Globus pallidus (tissue), 1 donor: ENCODE measurements at places on chromosomes 13 and 19.
A peak's percentile ranks its signal among the peaks of the same experiment; 100 is the strongest.

- DNase-seq: peak; percentile 58
Measured at GRCh38 chr13:35888457-35888883, 242.7 kb downstream of the DCLK1 start.

DNA sequence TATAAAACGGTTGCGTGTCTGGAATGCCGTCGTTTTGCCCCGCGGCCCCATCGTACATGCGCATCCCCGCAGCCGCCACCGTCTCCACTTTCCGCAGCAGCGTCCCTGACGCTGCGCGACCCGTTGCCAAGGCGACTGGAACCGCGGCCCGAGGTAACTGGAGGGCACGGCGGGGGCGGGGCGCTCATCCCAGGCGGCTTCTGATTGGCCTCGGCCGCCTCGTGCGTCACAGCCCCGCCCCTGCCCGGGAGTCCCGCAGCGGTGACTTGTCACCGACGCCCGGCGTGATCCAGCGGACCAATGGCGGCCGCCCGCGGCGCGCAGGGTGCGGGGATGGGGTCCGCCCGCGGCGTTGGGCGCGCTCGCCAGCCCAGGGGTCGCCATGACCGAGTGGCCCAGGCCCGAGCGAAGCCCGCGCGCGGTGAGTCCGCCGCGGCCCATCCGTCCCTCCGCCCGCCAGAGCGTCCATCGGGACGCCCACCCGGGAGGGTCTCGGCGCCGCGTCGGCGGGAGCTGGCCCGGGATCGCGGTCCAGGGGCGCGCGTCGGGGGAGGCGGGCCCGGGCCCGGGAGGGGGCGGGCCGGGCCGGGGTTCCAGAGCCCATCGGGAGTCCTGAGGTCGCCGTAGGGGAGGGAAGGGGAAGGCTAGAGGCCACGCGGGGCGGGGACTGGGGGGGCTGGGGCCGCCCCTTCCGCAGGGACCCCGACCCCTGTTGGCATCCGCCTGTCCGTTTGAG, at the start of gene ZSCAN1:
TSS of gene ZSCAN1 (plus strand) at position 285 of the 736 bp plus-strand sequence. CDS start 3,812 bp downstream, outside the sequence.
- peak; percentile 94 for DNase-seq

DNA sequence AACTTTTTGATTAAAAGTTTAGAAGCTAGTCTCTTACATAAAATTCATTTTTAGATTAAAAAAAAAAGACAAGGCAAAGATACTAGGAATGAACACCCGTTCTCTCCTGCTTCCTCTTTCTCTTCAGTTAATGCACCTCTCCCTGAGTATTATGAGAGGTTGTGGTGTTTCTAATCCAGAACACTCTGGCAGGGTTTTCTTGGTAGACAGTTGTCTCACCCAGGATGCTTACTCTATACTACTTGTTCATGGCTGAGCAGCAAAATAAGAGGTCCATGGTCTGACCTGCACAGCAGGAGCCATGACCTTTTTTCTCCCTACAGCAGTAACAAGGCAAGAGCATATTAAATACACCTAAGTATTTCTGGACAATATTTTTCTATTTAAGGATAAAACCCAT, 62.0 kb downstream of the MICU2 start:
- no peak for DNase-seq

- DNase-seq: no peak
Measured at GRCh38 chr13:53028637-53029203, at the start of gene OLFM4. OLFM4 (plus strand) TSS chr13:53028813; CDS start chr13:53028837, 24 bp downstream.

- DNase-seq: no peak
Measured at GRCh38 chr19:38773469-38774177, at the start of gene LGALS7. LGALS7 (minus strand) TSS chr19:38773517; CDS start chr19:38773492, 25 bp downstream.

- DNase-seq: peak; percentile 31
Measured at GRCh38 chr19:9586764-9587163, 2.5 kb upstream of the ZNF121 start.

DNA sequence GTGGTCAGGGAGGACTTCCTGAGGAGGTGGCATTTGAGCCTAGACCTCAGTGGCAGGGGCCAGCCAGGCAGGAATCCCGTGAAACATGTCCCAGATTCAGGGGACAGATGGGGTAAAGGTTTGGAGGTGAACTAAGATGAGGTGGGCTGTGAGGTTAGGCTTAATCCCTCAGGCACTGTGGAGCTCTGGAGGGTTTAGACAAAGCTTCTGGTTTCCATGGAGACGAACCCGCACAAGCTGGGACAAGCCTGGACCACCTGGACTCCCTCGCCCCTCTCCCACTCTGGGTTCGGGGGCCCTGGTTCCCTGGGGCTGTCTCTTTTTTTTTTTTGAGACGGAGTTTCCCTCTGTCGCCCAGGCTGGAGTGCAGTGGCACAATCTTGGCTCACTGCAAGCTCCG, 15.7 kb downstream of the TJP3 start:
- no peak for DNase-seq
